ENCODE measurements at places on chromosomes 4 and X. TPM values are rescaled to one million over a fixed set of nuclear protein-coding genes. Genes with fewer than 3 reads are reported as not detected.

The SERTM2 gene
- not detected for polyA plus RNA-seq

The ZNF275 gene
- polyA plus RNA-seq, result 6.0 TPM

The SPANXN4 gene
- polyA plus RNA-seq, result not detected

The IGSF1 gene
- polyA plus RNA-seq, result 3.0 TPM

The RBM46 gene
- 0.09 TPM for polyA plus RNA-seq

The GAGE12F gene
- polyA plus RNA-seq, result not detected

The SPANXN3 gene
- not detected for polyA plus RNA-seq

The SPANXA2 gene
- not detected for polyA plus RNA-seq

The EREG gene
- polyA plus RNA-seq, result not detected

The NSG1 gene
- 921 TPM for polyA plus RNA-seq

The SPINK2 gene
- polyA plus RNA-seq, result 1.4 TPM

The RBMX2 gene
- polyA plus RNA-seq, result 68.9 TPM

The PCDH19 gene
- 8.4 TPM for polyA plus RNA-seq

The PPP4R3C gene
- polyA plus RNA-seq, result not detected

The FGF5 gene
- 0.26 TPM for polyA plus RNA-seq

The SMIM10 gene
- polyA plus RNA-seq, result not detected

The DCUN1D4 gene
- 130 TPM for polyA plus RNA-seq

The ZNF732 gene
- not detected for polyA plus RNA-seq

The TMEM131L gene
- 14.5 TPM for polyA plus RNA-seq

The TMEM150C gene
- polyA plus RNA-seq, result 4.9 TPM

The AMTN gene
- polyA plus RNA-seq, result not detected

The PPP2R3B gene
- 49.3 TPM for polyA plus RNA-seq

The EVC2 gene
- 0.27 TPM for polyA plus RNA-seq

The PNMA5 gene
- polyA plus RNA-seq, result 1.0 TPM

The CENPVL2 gene
- polyA plus RNA-seq, result 3.2 TPM

The HMGB3 gene
- 234 TPM for polyA plus RNA-seq

The MGARP gene
- 1.9 TPM for polyA plus RNA-seq

The NIPAL1 gene
- polyA plus RNA-seq, result 0.52 TPM
